IMR-90 (cell line): ENCODE measurements at places on chromosomes 2 and 18.
A peak's percentile ranks its signal among the peaks of the same experiment; 100 is the strongest.

DNA sequence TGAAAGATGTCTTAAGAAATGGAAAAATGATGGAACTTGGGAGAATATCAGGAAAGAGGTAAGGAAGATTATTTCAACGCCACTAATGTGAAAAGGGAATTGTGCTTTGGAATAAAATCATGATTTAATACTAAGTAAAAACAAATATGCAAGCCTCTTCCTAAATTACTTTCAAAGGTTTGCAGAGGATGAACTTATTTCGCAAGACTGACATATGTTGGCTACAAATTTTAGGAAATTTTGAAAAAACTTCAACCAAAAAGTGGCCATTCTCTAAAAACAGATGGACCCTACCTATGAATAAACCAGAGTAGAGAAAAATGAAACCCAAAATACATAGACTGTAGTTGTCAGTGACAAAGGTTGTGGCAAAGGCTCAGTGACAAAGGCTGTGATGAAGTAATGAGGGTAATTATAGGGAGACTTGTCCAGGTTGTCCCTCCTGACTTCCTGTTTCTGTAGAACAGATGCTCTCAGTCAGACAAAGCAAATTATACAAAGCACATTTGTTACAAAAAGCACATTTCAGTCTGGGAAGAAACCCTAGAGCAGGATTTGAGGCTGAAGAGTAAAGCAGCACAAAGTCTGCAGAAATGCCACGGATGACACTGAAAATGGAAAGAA, 39.5 kb downstream of the SFT2D3 start:
- no peak for DNase-seq

DNA sequence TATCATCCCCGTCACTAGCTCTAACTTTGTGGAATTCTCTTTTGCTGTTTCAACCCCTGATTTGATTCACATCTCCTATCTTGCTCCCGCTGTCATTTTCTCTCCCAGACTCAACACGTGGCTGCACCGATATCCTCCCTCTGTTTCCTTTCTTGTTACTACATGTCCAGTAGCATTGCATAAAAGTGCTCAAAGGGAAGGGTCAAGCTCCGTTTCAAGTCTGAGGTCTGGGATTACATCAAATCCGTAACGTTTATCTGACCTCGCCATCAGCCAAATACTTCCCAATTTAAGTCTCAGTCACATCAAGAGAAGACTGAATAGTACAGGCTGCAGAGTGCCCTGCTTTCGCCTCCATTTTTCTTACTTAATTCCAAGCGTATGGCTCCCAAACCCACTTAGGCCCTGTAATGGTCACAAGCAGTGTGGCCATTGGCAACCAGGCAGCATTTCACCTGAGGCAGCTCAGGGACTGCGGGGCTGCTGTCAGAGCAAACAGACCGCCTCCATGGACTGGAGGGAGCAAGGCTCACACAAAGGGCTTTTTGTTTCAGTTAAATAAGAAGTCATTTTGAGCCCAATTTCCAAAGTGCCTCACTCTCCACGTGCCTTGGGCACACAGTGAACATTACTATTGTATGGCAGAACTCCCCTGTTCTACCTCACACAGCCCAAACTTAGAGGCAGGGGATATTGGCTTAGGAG, 217.8 kb downstream of the BCL11A start:
- no peak for DNase-seq

GRCh38 chr2:58377181-58377580, 136.1 kb upstream of the FANCL start:
- DNase-seq, result no peak

- DNase-seq, result no peak
These were observed 22.9 kb downstream of the FAP start for GRCh38 chr2:162220368-162220767.

DNA sequence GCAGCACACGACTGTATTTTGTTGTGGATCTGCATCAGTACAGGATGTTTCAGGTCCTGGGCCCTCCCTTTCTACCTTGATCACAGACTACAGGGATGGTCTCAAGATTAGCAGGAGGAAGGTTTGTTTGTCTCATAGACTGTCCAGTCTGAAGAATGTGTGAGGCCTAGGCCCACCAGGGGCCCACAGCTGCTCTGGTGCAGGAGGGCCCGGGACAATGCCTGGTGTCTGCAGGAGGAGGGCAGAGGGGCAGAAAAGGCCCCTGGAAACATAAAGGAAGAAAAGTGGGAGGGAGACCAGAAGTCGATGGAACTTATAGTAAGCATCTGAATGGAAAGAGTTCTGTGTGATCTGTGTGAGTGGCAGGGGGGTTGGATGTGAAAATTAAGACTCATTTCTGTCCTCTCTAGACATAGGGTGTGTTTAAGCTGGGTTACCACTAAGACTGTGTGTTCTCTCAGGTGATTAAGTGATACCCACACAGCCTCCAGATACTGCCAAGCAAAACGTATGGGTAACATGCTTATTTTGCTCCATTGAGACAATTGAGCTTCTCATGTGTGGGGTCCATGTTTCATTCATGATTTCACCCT, 33.4 kb upstream of the LPIN2 start:
- DNase-seq, result no peak

- DNase-seq, result peak; percentile 73
These were observed 6.5 kb downstream of the SPR start for GRCh38 chr2:72893594-72894319.

- DNase-seq, result no peak
These were observed 18.7 kb downstream of the EDAR start for GRCh38 chr2:108970369-108970768.

DNA sequence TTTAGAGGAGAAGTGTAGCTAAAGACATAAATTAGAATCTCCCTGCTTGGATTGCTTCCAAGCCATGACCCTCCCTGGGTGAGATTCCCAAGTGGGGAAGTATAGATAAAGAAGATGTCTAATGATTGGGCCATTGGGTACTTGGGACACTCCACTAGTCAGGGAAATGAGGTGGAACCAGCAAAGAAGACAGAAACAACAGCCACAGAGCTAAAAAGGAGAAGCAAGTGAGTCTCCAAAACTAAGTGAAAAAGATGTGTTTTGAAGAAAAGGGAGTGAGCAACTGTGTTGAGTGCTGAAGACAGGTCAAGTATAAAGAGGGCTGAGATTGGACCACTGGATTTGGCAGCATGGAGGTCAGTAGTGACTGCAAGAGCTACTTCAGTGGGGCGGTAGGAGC, 276.7 kb upstream of the STON1 start:
- no peak for DNase-seq

- peak; percentile 75 for DNase-seq
These were observed 89.0 kb upstream of the RBMS1 start for GRCh38 chr2:160582490-160583145.

- DNase-seq, result peak; percentile 85
These were observed 29.5 kb upstream of the ATRAID start for GRCh38 chr2:27182346-27182745.

GRCh38 chr2:233081232-233081730, 21.1 kb downstream of the INPP5D start:
- no peak for DNase-seq

DNA sequence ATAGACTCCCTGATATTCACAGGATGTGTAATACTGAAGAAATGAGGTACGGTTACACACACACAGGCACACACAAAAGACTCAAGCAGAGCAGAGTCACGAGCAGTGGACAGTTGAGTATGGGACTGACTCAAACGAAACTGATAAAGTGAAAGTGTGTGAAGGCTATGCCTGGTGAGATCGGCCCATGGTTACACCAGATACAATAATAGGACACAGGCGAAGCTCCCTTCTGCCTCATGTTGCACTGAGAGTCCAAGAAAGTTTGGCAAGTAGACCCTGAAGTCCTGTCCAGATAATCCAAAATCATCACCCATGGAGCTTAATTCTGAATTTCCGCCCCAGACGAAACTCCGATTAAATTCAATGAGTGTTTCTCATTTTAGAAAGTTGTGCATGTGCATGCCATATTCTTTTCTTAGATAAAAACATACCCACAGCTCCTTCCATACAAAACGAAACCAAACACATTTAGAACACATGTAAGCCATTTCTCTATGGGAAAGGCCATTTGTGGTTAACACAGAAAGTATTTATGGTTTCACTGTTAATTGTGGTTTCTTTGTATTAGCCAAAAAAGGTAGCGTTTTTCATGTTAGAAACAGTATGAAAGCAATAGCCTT, 567.6 kb downstream of the PLCL1 start:
- no peak for DNase-seq

DNA sequence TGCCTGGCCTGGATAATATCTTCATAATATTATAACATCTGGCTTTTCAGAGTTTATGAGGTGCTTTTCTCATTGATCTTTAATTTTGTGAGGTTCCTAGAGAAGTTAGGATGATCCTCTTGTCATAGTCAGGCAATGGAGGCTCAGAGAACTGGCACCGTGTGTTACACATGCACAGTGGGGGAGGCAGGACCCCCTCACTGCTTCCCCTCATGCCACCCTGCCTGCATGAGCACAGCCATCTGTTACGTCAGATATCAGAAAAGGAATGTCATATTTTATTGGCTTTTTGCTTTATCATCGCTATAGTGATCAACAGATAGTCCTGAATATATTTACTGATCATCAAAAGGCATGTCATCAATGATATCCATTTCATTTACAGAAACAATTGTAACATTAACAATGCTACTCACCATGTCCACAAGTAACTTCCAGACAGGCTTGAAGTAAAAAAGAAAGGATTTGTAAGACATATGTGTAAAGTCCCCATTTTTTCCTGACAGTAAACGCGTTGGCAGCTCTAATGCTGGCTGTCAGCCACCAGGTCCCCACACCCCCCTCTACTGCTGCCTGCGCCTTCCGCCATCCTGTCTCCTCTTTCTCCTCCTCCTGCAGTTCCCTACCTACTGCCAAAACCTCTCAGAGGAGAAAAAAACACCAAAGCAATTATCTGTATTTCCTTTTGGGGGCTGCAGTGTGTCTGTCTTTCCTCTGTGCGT, 18.8 kb downstream of the ENOSF1 start:
- no peak for DNase-seq

DNA sequence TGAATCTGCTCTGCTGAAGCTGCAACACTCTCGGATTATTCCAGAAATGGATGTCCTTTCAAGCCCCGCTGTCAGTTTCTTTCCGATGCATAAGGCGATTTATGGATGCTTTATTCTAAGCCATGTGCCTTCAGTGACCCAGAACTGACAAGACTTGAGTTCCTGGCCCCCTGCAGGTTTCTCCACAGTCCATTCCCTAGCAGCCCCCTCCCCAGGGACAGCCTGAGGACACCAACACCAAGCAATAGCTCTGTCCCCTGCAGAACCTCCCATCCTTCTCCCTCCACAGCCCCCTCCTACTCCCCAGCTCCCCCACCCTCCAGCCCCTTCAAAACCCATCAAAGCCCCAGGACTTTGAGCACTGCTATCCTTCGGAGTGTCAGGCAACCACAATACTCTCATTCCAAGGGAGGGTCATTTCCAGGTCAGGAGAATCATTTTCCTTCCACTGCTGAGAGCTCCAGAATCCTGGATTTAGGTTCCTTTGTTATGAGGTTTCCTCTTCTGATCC, 24.6 kb upstream of the SPP2 start:
- DNase-seq, result peak; percentile 13

DNA sequence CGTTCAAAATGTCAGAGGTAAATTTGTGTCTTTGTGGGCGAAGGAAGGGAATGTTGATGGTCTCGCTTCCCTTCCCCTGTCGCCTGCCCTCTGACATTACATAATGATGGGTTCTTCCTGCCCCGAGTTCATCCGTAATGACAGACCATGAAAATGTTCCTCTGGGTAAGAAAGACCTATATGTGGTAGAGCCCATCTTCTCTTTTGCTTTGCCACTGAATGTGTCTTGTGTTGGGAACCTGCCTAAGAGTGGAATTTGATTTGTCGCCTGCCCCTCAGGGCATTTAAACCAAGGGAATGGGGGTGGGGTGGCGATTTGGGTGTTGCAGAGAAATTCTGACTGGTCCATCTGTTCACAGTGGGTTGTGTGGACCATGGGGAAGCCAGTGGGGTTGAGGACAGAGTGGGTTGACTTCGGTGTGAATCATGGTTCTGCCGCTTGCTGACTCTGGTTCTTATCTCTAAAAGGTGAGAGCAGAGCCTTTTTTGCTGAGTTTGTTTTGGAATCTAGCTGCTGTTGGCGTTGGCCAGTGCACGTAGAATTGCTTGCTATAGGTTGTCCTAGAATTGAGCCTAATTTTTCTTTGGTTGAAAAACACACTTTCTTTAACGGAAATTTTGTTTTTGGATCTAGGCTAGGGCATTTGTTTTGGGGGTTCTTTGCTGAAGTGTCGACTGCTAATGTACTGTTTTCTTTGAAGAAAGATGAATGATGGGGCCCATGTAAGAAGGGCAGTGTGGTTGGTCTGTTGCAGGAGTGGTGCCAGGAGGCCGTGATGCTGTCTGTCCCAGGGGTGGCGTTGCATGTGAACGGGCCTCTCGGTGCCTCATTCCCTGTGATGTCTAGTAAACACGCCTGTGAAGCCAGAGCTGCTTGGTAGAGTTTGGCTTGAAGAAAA, 1.3 kb downstream of the INPP4A start:
- DNase-seq, result no peak

DNA sequence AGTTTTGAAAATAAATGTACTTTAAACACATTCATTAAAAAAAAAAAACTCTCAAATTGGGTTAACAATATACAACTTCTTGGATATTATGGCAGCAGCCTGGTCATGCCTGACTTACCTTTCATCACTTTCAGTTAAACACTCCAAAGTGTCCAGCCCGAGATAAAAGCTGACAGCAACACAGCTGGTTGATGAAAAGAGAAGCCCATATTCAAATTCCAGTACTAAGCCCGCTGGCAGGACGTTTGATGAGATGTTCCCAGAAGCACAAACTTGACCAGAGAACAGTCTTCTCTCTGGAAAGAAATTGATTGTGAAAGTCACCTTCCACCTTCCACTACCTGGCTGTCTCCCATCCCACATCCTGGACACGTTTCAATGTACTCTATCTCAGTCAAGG, 586.3 kb downstream of the TDRD15 start:
- no peak for DNase-seq

- DNase-seq, result no peak
These were observed 373.6 kb upstream of the ST6GAL2 start for GRCh38 chr2:107259408-107260195.

GRCh38 chr2:201362396-201362795, 5.3 kb upstream of the FLACC1 start:
- peak; percentile 25 for DNase-seq
